ENCODE measurements at places on chromosomes 2 and 18.

DNA sequence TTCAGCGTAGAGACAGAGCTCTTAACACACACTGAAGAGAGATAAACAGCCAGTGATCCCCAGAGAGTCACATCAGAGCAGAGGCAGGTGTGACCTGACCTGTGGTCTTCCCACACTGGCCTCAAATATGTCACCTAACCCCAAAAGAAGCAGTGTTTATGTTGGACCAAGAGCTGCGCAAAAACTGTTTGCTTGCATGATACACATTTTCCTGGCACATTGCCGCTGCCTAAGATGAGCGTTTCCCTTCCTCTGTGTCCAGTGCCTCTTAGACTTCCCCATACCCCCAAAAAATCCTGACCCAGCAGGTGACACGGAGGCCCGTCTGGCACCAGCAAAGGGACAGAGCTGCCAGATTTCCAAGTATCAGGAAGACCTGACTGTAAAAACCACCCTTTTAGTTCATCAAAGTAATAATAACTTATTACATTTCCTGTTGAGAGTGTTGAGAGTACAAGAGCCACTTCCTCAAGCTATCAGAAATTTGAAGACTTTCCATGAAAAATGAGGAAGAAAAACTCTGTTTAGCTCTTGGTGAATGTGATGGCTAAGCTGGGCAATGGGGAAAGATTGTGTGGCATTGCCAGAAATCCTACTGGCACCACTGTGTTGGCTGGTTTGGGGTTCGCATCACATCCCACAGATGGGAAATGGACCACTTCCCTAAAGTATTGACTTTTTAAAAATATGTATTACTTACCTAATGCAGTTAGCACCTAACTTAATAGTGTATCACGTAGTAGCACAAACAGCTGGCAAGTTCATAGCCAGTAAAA lies 6.7 kb downstream of the TNFRSF11A start:
- peak; percentile 32 for DNase-seq

DNA sequence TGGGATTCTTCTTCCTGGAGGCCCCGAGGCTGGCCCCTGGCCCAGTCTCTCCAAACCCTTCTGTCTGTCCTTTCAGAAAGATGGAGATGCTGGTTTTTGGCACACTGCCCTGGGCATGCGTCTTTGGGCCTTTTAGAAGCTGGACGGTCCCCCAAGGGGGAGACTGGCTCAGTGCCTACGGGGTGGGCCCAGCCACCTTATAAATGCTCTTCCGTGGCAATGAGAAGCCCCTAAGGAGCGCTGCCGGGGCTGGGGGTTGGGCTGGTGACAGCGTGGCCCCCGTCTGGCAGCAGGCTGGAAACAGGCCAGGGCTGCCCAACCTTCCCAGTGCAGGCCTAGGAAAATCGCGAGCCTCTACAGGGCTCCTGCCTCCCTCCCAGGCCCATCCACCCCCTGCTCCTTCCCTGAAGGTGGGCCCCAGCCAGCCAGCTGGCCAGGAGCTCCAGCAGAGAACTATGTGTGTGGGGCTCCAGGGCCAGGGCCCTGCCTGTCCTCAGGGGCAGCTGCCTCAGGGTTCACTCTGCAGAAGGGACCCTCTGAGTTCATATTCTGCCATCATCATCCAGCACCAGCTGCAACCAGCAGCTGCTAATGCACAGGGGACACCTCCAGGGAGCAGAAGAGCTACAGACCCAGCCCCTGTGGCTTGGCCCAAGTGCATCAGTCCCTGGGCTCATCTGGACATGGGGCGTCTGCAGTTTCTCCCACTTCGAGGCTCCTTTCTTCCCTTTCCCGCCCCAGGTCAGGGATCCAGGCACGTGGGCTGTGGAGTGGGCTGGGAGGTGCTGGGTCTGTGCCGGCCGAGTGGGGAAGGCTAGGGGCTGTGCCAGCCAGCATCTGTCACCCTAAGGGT lies 107.6 kb upstream of the OTOS start:
- no peak for DNase-seq

DNA sequence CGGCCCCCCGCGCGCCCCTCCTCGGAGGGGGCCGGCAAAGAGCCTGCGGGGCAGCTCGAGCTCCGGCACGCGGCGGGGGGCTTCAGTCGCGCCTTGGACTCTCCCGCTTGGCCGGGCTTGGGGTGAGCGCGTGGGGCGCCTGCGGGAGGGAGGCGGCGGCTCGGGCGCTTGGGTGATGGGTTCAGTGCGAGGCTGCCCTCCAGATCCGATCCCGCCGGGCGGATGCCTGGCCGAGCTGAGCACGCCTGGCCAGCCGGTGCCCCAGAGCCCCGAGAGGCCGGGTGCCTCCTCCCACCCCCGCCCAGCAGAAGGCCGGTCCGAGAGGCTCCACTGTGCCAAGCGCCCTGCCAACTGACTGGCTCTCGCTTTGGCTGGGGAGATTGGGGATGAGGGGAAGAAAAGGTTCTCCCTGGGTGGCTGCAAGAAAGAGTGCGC lies 273 bp upstream of the NXPH2 start:
- no peak for DNase-seq

DNA sequence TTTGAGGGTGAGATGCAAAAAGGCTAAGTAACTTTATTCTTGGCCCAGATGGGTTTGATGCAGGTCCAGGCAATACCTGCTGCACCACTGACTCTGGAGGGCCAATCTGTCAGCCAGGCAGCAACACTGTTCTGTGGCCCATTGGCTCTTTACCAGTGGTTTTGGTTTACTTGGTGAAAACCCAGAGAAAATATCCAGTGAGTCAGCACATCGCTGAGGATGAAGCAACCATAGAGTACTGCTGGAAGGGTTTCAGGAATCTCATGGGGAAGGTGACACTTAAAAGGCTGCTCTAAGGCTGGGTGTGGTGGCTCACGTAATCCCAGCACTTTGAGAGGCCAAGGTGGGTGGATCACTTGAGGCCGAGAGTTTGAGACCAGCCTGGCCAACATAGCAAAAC lies 192.5 kb upstream of the FAM98A start:
- DNase-seq, result no peak

- no peak for DNase-seq
Observed at GRCh38 chr2:144194326-144195071, 325.4 kb downstream of the ZEB2 start.

DNA sequence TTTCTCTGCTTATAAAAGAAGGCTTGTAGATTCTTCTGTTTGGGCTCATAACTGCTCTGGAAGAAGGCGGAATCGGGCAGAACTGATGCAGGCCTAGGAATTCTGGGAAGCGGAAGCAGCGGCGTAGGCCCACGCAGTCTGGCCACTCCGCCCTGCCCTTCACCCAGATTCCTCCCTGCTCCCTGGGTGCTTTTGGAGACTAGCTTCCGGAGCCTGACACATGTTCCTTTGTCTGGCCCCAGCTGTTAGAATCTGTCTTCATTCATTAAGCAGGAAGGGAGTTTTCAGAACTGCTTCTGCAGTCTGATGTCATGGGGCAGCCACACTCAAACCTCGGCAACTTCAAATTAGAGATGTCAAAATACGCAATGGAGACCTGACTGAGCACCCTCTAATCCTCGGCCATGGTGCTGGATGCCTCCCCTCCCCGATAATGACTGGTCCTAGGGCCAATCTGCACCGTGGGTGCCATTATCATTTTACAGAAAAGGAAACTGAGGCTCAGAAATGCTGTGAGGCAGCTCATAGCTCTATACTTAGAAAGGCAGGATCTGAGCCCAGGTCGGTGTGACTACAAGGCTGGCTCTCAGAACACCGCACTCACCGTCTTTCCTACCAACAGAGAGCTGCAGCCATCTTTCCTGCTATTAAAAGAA lies 275.7 kb downstream of the MYCN start:
- no peak for DNase-seq

- DNase-seq, result no peak
Observed at GRCh38 chr2:44807201-44808025, 134.1 kb upstream of the SIX3 start.

- no peak for DNase-seq
Observed at GRCh38 chr2:180516232-180516631, 464.2 kb upstream of the UBE2E3 start.

GRCh38 chr18:11785444-11786055 lies 65.7 kb upstream of the CHMP1B start:
- DNase-seq, result peak; percentile 85

GRCh38 chr2:175585496-175585895 lies 404.0 kb upstream of the ATP5MC3 start:
- no peak for DNase-seq

DNA sequence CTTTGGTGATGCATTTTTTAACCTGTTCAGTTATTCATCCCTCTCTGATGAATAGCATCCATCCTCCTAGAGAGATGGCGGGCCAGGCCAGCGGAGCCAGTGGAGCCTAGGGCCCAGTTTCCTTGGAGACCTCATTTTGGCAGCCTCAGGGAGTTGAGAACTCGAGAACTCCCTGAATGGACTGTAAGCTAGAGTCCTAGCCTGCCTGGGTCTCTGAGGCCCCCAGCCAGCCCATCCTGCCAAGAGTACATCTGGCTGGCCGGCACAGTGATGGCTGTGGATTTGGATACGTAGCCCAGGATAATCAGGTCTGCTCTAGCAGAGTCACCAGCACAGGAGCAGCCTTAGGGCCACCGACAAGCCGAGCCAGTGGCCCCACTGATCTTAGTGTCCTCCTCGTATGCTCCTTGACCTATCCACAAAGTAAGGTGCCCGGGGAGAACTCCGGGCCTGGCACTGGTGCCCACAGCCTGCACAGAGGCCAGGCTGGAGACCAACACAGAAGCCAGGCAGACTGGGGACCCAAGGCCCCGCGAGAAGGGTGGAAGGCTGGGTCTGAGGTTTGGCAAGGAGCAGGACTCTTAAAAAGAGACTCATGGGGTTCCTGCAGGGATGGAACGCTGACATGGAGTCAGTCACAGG lies 110.5 kb upstream of the MCFD2 start:
- no peak for DNase-seq

GRCh38 chr18:71598374-71598773 lies 945.8 kb downstream of the CBLN2 start:
- DNase-seq, result no peak

DNA sequence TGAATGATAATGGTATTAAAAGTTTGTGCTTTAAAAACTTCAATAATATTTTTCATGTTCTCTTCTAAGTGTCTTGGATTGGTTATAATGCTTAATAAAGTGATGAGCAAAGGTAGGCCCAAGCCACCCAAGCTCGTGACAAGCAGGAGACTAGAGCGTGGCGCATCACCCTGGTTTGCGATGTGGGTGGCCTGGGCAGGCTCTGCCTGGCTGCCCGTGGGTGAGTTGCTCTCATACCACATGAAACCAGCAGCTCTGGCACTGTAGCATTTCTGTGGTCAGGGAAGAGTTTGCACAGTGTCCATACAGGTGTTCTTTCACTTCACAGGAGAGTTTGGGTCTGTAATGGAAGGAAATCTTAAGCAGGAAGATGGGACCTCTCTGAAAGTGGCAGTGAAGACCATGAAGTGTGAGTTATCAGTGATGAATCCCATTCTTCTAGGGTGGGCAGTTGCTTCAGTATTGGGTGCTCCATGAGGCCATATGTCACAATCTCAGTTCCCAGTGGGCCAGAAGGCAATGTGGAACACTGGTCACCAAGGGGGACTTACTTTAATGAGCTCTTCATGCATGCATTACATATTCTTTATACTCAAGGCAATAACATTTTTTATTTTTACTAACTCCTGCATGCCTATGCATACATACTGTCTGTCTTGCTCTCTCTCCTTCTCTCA lies 51.4 kb upstream of the TMEM87B start:
- DNase-seq, result no peak

DNA sequence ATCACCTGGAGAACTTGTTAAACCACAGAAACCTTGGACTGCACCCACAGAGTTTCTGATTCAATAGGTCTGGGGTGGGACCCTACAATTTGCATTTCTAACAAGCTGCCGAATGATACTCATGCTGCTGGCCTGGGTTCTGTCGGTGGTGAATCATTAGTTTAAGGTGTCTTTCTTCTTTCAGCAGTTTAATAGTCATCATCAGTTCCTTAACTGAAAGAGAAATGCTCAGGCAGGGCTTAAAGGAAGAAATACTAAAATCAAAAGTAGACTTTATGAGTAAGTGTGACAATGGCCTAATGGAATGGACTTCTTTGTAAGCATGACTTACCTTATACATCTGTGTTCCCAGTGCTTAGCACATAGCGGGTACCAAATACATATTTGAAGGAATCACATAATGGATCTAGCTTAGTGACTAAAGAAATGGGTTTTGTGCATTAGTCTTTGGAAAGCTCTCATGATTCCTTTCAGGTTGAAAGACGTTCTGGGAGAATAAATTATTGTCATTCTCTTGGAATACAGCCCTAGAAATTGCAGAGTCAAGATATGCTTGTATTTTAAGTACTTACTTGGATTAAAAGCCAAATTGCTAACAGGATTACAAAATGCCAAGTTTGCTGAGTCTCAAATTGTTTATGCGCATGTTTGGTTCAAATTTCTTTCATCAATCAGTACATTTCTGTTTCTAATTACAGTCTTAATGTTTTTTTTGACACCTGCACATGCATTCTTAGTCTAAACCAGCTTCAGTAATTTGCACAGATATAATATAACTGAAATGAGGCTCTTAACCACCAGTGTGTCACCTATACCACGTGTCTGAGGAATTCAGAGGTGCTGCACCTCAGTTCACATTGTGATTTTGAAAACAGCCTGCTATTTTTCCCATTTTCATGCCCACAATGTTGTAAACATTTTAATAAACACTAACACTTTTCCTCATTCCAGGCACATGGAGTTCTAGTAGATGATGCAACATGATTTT lies 220.3 kb upstream of the NRP2 start:
- DNase-seq, result no peak

GRCh38 chr2:222146488-222146887 lies 152.3 kb downstream of the PAX3 start:
- DNase-seq, result no peak

- no peak for DNase-seq
Observed at GRCh38 chr2:45388541-45389100, 222.4 kb downstream of the SRBD1 start.

- no peak for DNase-seq
Observed at GRCh38 chr2:236117401-236117800, 50.8 kb downstream of the GBX2 start.

- DNase-seq, result no peak
Observed at GRCh38 chr2:203987959-203988358, 51.4 kb downstream of the ICOS start.

GRCh38 chr2:10087360-10087759 lies 7.1 kb upstream of the CYS1 start:
- DNase-seq, result no peak

- DNase-seq, result no peak
Observed at GRCh38 chr18:31634331-31634713, 42.6 kb downstream of the TTR start.

DNA sequence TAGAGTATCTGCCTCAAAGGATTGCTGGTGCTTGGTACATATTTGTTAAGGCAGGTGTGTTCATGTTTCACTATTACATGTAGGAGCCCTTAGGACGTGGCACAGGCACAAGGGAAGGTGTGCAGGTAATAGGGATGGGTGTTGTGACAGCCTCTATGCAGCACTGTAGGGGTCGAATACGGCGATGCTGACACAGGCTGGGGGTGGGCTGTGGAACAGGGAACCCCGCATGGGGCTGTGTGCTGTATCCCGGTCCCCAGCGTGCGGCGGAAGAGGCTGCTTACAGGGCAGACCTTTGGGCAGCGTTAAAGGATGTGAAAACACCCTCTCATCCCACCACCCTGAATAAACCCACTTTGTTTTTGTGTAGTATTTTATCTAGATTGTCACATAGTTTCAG lies 21.5 kb downstream of the B3GNT2 start:
- DNase-seq, result no peak

All from inflammatory macrophage (primary cell).